ENCODE measurements at places on chromosomes 16 and 17.

GRCh38 chr17:66525338-66525737, 222.9 kb downstream of the PRKCA start:
- no peak for DNase-seq

DNA sequence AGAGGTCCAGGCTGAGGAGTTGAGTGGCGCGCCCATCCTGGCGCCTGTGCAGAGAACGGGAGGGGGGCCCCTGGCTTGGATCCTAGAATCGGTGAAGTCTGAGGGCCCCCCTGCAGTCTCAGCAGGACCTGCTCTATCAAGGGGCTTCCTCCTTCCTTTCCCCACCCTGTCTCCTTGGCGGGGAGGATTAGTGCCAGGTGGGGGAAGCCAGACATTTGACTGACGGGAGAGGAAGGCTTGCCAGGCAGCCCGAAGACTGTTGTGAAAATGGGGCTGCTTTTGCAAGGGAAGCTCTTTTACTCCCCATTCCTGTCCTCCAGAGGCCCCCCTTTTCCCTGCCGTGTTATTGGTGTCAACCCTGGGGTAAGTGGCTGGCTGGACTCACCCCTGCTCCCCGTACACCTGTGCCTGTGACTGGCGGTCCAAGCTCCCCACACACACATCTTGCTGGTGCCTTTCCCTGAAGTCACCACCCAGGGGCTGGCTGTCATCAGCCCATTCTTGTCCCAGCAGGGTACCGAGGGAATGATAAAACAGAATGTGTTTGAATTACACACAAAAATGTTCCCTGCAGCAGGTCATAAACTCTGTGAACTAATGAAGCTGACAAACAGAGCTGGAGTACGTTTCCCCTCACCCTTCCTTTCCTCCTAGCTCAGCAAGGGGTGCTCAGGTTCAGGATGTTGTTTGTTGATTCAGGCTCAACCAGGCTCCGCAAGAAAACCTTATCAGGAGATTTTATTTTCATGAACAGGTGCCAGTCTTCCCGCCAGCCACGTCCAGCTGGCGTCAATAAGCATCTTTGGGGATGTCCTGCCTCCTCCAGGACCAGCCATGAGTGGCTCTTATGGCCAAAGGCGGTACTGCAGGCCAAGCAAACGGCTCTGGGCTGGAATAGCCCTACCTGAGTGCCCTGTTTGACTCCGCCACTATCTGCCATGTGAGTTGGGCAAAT, 4.4 kb upstream of the ARMC7 start:
- peak; percentile 88 for DNase-seq

DNA sequence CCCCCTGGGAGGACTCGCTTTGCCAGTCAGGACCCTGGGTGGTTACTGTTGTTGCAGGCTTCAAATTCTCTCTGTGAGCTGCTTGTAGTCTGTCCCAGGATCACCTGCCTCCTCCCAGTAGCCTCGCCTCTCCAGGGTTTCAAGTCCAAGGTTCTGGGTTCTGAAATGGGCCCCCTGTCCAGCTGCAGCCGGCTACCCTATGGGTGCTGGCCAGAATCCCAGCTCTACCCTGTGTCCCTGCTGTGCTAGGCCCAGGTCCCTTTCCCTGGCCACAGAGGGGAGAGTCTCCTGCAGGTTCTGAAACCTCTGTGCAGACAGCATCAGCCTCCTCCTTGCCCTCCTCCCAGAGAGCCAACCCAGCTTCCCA, 21.4 kb downstream of the UNC13D start:
- DNase-seq, result no peak

- DNase-seq, result no peak
These were observed 3.6 kb upstream of the IRX3 start for GRCh38 chr16:54289945-54290832.

DNA sequence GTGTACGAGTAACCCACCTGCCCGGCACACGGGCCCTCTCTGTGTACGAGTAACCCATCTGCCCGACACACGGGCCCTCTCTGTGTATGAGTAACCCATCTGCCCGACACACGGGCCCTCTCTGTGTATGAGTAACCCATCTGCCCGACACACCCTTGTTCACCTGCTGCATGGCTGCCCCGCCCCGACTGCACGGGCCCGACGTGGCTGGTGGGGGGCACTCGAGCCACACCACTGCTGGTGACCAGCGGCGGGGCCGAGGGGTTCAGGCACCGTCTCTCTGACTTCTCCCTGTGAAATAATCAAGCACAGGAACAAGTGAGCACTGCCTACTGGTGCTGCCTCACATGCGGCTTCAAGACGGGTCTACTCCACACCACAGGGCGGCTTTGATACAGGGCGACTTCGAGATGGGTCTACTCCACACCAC, 22.1 kb downstream of the MAP1LC3B start:
- DNase-seq, result no peak

- DNase-seq, result no peak
These were observed 66.1 kb upstream of the HS3ST4 start for GRCh38 chr16:25625620-25626019.

DNA sequence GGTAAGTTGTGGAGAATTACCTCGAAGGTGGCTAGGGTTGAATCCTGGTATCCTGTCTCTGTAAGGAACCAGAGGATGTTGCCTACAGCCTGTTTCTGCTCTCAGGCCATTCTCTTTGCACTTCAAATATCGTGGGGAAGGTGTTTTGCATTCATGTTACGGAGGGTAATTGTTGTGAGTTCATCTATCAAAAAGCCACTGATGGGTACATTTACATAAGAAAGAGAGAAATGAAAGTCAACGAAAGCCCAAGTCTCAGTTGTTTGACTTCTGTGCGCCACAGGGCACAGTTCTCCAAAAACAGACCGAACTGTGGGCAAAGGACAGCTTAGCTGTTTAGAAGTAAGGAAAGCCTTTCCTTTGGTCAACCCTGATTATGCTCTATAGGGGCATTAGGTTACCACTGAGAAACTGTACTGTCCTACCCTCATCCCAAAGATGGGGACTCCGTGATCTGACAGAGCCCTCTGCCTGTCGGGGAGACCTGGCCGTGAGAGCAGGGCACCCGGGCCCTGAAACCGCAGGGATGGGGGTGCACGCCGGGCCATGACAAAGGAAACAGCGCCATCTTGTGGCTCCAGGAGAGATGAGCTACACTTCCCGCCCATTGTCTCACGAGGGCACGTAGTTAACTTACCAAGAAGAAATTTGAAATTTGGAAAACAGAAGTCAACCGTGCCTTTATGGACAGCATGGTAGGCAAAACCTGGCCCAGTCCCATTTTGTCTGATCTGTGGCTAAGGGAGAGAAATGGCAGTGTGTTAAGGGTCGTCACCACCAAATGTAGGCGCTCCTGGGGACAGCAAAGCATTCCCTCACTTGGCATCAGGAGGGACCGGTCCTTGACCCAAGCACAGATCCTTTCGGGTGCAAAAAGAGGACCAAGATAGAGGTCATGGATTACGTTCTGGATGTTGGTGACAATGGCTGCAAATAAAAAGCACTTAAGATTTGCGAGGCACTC, 74.5 kb upstream of the DYNLRB2 start:
- DNase-seq, result peak; percentile 43

GRCh38 chr16:49688036-49688697, 167.7 kb downstream of the ZNF423 start:
- no peak for DNase-seq

- no peak for DNase-seq
These were observed 22.7 kb upstream of the ASGR2 start for GRCh38 chr17:7137171-7137943.

DNA sequence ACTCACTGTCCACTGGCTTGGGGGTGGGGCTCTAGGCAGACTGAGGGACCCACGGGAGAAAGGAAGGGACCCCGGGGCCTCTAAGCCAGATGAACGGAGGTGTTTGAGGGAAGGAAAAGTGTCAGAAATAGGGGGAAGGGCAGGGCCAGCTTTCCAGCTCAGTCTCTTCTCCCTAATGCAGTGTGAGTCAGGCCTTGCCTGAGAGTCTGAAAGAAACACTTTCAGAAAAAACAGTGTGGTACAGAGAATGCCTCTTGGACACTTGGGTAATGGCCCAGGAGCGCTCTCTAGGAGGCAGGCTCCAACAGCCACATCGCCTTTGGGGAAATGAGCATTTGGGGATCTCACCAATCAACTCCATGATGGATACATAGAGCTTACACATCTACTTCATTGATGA, 46.9 kb downstream of the NDEL1 start:
- DNase-seq, result no peak

DNA sequence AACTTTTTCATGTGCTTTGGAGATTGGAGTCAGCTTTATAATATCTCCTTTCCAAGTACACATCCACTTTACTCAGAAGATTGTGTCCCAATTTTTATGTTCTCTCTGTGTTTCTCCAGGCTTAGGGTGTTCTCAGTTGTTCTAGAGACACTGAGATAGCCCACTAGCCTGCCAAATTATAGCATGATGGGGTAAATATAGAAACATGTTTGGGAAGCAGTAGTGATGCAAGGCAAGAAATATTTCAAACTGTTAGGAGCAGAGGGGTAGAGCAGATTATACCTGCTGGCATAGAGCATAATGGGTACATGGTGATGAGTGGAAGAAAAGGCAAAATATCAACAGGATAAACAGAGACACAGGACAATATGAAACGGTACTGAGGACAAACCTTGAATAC, 12.4 kb downstream of the SLFN11 start:
- no peak for DNase-seq

- DNase-seq, result peak; percentile 100
These were observed 408 bp upstream of the KPNA2 start for GRCh38 chr17:68035131-68035522.

DNA sequence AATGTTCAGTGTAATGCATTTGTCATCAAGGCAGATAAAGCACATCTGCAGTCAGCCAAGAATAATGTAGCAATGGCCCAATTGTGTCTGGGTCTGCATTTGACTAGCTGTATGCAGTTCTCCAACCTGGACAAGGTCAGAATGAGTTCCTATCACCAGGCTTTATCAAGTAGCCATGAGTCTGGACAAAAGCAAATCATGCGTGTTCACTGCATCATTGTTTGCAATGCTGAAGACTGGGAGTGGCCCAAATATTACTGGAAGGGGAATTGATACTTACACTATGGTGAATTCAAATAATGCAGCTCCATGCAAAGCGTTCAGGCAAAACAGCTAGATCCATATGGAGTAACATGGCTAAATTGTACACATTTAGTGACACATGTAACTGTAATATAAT, 250.9 kb downstream of the TOX3 start:
- no peak for DNase-seq

- peak; percentile 95 for DNase-seq
These were observed 40.3 kb upstream of the CCNF start for GRCh38 chr16:2388875-2389433.

- DNase-seq, result peak; percentile 34
These were observed 13.4 kb upstream of the TMEM170A start for GRCh38 chr16:75477680-75478473.

- DNase-seq, result no peak
These were observed 6.1 kb downstream of the WWOX start for GRCh38 chr16:78105517-78105916.
